Omental fat pad (tissue), 4 donors: ENCODE measurements at places on chromosomes 1 and 21.

GRCh38 chr21:39900911-39901310 lies 33.7 kb downstream of the PCP4 start:
- no peak for DNase-seq

- no peak for DNase-seq
Observed at GRCh38 chr1:48644905-48645605, 131.6 kb downstream of the BEND5 start.

DNA sequence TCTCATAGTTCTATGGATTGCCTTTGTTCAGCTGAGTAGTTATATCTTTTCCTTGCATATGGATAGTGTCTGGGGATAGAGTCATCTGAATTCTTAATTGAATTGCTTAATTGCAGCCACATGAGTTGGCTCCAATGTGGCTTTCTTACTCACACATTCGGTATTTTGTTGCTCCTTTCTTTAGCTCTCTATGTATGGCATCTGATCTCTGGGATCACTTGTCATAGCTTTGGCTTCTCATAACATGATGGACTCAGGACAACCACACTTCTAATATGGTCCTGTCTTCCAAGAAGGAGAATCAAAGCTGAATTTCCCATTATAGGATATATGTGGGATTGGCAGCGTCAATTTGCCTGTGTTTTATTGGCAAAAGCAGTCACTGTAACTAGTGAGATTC lies 716.2 kb downstream of the NCAM2 start:
- DNase-seq: no peak

DNA sequence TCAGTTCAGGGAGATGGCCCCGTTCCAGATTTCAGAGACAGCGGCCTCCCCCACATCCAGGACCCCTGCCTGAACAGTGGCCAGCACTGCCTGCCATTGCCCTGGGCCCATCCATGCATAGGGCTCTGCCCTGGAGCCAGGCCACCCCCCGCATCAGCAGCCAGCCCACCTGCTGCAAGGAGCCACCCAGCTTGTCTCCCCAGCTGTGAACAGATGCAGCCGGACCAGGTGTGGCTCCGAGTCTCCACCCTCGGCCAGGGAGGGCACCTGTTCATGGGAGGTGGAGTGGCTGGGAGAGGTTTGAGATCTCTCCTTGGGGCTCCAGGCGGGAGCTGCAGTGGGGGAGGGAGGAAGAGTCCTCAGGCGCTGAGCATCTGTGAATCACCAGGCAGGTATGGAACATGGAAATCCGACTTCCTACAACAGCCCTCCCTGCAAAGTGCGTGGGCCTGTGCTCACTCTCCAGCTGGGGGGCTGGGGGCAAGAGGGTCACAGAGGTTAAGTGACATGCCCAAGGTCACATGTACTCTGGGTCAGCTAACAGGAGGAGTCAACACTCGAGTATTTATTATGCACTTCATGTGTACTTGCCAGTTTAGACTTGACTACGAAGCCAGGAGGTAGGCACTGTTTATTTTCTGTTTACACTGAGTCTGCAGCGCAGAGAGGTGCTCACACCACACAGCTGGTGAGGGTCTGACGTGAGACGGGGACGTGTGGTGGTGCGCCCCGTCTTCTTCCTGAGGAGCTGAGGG lies 4.8 kb upstream of the HES5 start:
- no peak for DNase-seq

GRCh38 chr1:119220991-119221390 lies 80.5 kb upstream of the WARS2 start:
- no peak for DNase-seq
